ENCODE measurements at places on chromosomes 2 and 18.

DNA sequence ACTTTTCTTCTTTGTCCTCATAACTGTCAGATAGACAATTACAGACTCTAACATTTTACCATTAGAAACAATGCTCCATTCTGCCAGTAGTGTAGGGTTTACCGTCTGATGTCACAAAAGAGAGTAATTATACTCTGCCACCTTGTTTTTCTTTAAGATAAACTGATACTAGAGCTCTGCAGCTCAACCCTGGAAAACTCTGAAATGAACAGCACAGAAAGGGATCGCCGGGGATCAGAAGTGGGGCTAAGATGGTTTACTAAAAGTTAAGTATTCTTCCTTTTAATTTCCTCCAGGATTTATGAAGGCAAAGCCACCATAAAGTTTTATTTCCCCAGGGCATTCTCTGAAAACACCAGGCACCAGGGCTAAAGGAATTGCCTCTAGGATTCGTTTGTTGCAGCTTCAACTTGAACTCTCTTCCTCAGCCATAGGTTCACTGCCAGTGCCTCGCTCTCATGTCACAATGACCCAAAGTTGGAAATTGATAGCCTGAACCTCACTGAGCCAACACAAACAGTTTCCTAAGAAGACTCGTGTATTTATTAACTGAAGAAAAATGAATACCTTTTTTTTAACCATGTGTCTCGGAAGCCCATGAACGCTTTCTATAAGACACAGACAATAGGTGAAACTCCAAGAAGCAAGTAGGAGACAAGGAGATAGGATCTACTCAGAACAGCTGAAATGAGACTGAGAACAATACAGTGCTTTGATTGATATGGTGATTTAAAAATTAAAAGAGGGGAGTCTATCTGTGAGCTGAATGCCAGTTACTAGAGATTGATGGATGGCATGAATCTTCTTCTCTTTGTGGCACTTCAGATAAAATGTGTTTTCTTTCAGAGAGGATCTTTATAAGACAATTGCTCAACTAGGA is 121.5 kb upstream of the SPATS2L start:
- DNase-seq: no peak

DNA sequence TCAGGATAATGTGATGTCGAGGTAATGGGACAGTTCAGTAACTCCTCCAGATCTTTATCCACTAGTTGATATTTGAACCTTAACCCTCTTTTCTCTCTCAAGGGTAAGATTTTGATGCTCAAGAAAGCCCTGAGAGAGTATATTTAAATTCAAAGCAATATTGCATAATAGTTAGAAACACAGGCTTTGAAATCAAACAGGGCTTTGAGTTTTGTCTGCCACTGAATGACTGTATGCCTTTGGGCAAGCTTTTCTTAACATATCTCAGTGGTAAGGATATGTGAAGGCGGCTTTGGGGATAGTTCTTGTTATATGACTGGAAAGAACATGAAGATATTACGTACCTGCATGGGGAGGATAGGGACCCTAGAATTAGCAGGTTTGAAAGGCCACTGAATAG is 11.1 kb downstream of the ITPRID2 start:
- no peak for DNase-seq

DNA sequence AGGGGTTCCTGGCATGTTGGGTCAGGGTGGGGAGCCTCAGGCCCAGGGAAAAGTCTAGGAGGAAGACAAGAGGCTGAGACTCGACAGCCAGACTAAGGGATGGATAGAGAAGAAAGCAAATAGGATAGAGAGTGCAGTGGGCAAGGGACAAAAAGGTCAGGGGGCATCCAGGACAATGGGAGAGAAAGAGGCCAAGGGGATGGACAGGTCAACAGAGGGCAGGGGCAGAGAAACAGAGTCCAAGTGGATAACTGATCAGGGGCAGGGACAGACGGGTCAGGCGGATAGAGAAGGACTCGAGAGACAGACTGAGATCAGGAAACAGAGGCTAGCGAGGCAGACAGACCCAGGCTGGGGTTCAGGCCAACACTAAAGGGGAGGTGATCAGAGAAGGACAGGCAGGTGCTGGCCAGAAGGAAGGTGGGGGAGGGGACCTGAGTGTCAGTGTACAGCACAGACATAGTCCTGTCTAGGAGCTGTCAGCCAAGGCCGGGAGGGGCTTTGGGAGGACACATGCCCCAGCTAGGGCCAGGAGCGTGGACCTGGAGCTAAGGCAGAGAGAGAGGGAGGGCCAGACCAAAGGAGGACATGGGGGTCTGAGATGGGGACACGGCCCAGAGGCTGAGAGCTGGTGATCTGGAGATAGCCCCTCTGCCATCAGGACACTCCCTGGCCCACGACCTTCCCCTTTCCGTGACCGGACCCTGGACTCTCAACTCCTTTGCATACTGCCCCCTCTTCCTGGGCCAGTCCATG is 12.2 kb downstream of the ASIC4 start:
- DNase-seq: no peak

GRCh38 chr2:33033606-33034081 is 86.9 kb downstream of the LTBP1 start:
- DNase-seq: no peak

DNA sequence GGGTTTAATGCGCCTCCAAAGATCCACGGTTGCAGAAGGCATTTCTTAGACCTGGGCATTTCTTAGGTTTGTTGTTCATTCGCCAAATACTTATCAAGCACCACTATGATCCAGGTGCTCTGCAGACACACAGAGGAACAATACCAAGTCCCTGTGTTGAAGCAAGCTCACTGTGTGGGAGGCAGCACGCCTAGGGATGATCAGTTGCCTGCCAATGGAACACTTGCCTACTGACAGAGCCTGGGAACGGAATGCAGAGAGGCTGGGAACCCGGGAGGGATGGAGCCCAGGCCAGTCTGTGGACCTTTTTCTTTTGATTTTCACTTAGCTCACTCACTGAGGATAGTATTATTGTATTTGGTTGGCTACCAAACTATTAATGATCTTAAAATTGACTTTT is 1.9 kb upstream of the GRP start:
- DNase-seq: no peak

DNA sequence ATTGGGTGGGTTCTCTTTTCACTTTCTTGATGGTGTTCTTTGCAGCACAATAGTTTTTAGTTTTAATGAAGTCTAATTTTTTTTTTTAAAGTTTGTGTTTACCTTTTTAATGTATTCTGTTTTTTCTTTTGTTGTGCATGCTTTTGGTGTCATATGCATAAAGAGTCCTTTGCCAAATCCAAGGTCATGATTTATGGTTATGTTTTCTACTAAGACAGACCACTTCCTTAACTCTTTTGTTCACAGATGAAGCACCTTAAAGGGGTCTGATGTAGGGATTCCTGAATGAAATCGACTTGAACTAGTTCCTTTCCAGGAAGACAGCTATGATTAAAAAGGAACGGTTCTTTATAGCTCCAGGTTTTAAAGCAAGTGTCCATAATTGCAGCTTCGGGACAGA is 23.1 kb downstream of the LPIN1 start:
- DNase-seq: no peak

DNA sequence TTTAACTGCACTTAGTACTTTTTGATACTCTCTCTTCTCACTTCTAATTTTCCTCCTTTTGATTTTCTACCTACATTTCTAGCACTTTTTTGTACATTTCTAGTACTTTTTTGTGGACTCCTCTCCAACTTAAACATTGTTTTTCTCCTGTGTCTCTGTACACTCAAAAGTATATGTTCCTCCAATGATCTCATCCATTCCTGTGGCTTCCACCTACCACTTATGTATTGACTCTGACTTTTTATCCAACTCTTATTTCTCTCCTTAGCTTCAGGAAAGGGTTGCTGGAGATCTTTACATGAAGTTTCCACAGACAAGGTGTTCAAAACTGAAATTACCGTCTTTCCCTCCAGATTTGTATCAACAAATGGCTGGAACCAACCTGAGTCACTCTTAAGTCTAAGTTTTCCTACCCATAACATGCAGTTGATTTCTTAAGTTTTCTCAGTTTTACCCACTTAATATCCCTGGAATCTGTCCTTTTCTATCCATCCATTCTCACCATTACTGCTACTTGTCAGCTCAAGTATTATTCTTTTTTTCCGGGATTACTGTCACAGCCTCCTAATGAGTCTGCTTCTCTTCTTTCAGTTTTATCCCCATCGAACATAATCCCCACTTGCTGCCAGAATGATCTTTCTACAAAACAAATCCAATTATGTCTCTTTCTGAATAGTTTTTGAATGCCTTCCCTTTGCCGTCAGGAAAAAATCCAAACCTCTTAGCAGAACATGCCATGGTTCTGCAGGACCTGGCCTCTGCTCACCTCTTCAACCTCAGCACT is 22.6 kb upstream of the PELI1 start:
- no peak for DNase-seq

GRCh38 chr2:162773352-162773751 is 65.2 kb downstream of the KCNH7 start:
- no peak for DNase-seq

- no peak for DNase-seq
These were observed 102.6 kb upstream of the NDUFV2 start for GRCh38 chr18:8999872-9000271.

DNA sequence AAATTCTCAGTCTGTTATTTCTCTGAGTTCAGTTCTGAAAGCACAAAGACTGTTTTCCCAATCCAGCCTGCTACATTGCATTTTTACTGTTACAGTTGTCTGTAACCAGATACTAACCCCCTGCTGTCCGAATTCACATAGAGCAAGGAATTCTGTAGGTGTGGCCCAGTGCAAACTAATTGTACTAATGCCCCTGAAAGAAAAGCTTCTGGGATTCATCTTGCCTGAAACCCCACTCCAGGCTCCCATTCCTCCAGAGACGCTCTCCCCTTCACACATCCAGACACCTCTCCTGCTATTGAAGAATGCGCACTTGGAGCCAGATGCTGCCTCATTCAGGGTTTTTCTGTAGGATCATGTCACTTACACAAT is 127.0 kb downstream of the TTC32 start:
- DNase-seq: no peak

DNA sequence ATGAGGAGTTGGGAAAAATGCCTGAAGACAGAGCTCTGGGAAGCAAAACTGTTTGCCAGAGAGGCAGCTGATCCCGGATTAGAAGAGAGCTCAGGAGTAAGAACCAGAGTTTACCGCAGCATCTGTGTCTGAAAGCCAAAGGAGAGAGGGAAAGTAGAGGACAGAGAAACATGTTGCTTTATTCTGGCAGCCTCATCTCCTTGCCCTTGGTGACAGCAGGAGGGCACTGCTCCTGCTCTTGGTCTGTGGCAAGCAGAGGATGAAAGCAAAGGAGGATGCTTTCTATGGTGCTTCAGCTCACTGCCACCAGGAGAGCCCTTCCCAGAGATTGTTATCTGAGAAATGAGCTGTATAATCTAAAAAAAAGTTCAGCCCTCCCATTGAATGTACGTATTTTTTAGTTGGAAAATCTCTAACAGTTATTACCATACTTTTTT is 7.7 kb downstream of the SLC1A4 start:
- no peak for DNase-seq

GRCh38 chr2:73133566-73134197 is 20.9 kb upstream of the RAB11FIP5 start:
- DNase-seq: no peak

DNA sequence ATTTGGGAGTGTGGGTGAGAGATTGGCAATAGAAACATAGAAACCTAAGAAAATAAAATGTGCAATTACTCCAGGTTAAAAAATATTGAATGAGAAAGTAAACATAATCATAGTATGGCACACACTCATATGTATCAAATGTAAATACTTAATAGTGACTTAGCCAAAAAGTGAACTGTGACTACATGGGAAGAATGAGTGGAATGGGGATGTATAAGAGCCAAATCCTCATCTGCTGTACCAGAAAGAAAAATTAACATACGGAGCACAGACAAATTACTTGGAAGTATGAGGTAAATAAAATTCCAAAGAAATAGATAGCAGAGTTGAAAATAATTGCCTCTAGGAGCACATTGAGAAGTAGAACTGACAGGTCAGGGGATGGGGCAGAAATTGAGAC is 4.0 kb downstream of the FLACC1 start:
- DNase-seq: no peak

GRCh38 chr18:73901566-73901965 is 246.1 kb downstream of the FBXO15 start:
- DNase-seq: no peak

GRCh38 chr18:52200406-52200805 is 139.6 kb upstream of the DCC start:
- DNase-seq: no peak

GRCh38 chr2:67840460-67841068 is 222.2 kb downstream of the C1D start:
- DNase-seq: no peak

DNA sequence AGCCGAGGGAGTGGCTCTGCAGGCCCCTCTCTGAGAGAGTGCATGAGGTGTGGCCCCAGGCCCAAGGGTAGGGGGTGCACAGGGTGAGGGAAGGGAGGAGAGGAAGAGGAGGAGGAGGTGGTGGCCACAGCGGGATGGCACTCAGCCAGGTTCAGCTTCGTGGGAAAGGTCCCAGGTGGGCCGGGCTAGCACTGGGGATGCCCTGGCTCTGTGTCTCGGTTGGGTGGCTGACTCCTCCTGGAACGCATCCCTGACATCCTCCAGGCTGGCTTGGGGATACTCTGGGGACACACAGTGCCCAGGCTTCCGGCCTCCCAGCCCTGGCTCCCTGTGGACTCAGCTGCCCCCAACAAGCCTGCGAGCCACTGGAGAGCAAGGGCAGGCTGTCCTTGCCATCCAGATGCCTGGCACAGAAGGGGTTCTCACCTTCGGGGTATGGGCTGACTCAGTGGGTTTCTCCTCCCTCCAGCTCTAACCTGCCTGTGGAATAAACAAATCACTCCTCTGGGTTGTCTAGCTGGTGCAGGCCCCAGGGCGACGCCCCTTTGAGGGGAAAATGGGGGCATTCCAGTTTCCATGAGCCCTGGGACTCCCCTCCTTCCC is 582 bp upstream of the ZAP70 start:
- no peak for DNase-seq

DNA sequence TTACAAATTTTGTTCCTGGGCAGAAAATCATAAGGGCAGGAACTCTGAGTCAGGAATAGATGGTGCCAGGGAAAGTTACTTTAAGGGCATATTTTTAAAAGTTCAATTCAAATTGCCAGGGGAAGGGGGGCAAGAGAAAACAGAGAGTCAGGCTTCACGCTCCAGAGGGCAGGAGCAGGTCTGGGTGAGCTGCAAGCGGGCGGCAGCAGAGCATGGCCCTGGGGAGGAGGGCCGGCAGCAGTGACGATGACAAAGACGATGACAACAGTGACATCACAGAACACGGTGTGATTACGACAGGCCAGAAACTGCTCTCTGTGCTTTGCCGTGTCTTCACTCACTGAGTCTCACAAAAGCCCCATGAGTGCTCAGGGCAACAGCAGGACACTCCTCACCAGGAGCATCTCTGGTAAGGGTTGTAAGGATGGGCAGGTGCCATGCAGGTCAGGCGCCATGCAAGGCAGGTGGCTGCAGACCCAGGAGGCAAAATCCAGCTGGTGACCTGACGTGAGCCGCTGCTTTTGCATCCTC is 23.3 kb downstream of the CHST10 start:
- no peak for DNase-seq

GRCh38 chr2:1991706-1992245 is 247.5 kb upstream of the PXDN start:
- no peak for DNase-seq

- DNase-seq: no peak
These were observed 102.2 kb downstream of the CAPN13 start for GRCh38 chr2:30705056-30705455.

GRCh38 chr2:189593115-189593514 is 12.5 kb upstream of the SLC40A1 start:
- DNase-seq: no peak

GRCh38 chr2:50167271-50167670 is 864.7 kb downstream of the NRXN1 start:
- DNase-seq: no peak

Data from hematopoietic multipotent progenitor cell treated with erythropoietin and hydrocortisone succinate and interleukin-3 and kit ligand, for 17 days (in vitro differentiated cells).